Osteoblast (primary cell): ENCODE measurements at places on chromosomes 4 and X. TPM values are rescaled to one million over a fixed set of nuclear protein-coding genes. Genes with fewer than 3 reads are reported as not detected.

RAB40A gene
- under 0.01 and 0.29 TPM in 2 replicates for total RNA-seq

IL1RAPL1 gene
- under 0.01 and 0.29 TPM in 2 replicates for total RNA-seq

RBM46 gene
- not detected in 2 replicates for total RNA-seq

CT45A10 gene
- not detected in 2 replicates for total RNA-seq

COX7B2 gene
- total RNA-seq: not detected in 2 replicates

- peaks cover 12% of the 10 kb centered on the region for H3K4me1 ChIP-seq
- no peaks in the 10 kb centered on the region for H3K27me3 ChIP-seq
- H3K4me3 ChIP-seq: no peak overlapping the region
- peak overlapping the region; percentile 19 for H3K27ac ChIP-seq
- no peak for DNase-seq
These were observed 6.6 kb downstream of the ANKRD17 start for GRCh38 chr4:73252001-73252400.

- no peaks in the 10 kb centered on the region for H3K36me3 ChIP-seq
- H3K27me3 ChIP-seq: no peaks in the 10 kb centered on the region
- peaks cover 11% of the 10 kb centered on the region for H3K4me1 ChIP-seq
- H3K27ac ChIP-seq: no peak overlapping the region
- DNase-seq: no peak
- no peak overlapping the region for H3K4me3 ChIP-seq
These were observed 15.8 kb upstream of the MAGEA4 start for GRCh38 chrX:151896734-151897474.

GRCh38 chr4:152462047-152462446 lies 73.8 kb downstream of the FBXW7 start:
- H3K36me3 ChIP-seq: no peaks in the 10 kb centered on the region
- no peak overlapping the region for H3K4me3 ChIP-seq
- H3K27ac ChIP-seq: no peak overlapping the region

- no peak for DNase-seq
- peaks cover 37% of the 10 kb centered on the region for H3K4me1 ChIP-seq
- no peak overlapping the region for H3K4me3 ChIP-seq
- H3K36me3 ChIP-seq: no peaks in the 10 kb centered on the region
- H3K27me3 ChIP-seq: no peaks in the 10 kb centered on the region
- peak overlapping the region; percentile 55 for H3K27ac ChIP-seq
These were observed 9.6 kb upstream of the MAP7D3 start for GRCh38 chrX:136260776-136261175.
